Omental fat pad (tissue), 4 donors: ENCODE measurements at places on chromosomes 5 and 9. TPM values are rescaled to one million over a fixed set of nuclear protein-coding genes. Genes with fewer than 3 reads are reported as not detected.

Gene IFNA21
- not detected for total RNA-seq

Gene GPRIN1
- total RNA-seq, result 0.37 TPM

Gene SEMA4D
- total RNA-seq, result 16.2 TPM

Gene LHX6
- total RNA-seq, result 7.9 TPM

Gene ENTPD8
- total RNA-seq, result not detected

Gene SLC26A2
- 14.8 TPM for total RNA-seq

Gene S1PR3
- 19.0 TPM for total RNA-seq

Gene DMRT3
- total RNA-seq, result not detected

Gene IL33
- 38.8 TPM for total RNA-seq

Gene SHOC1
- not detected for total RNA-seq

Gene NPR3
- 11.8 TPM for total RNA-seq

Gene DRD1
- total RNA-seq, result 0.13 TPM

Gene SLC6A7
- total RNA-seq, result not detected

Gene FAM78A
- 5.3 TPM for total RNA-seq

Gene FAM163B
- total RNA-seq, result not detected

Gene NDST1
- 86.5 TPM for total RNA-seq

Gene OMD
- 41.9 TPM for total RNA-seq

Gene PCDHA1
- not detected for total RNA-seq

Gene CACFD1
- total RNA-seq, result 6.9 TPM

Gene DYNC2I2
- 12.8 TPM for total RNA-seq

Gene SLC25A2
- total RNA-seq, result 0.46 TPM

Gene SLC4A9
- 0.12 TPM for total RNA-seq

Gene FOXD4
- total RNA-seq, result 0.48 TPM

Gene CA9
- total RNA-seq, result not detected

Gene MCTP1
- 27.2 TPM for total RNA-seq

Gene PCDHGA12
- 18.4 TPM for total RNA-seq

Gene SH2D3C
- total RNA-seq, result 13.7 TPM
